H54 (cell line): ENCODE measurements at places on chromosomes 13 and 19.

DNA sequence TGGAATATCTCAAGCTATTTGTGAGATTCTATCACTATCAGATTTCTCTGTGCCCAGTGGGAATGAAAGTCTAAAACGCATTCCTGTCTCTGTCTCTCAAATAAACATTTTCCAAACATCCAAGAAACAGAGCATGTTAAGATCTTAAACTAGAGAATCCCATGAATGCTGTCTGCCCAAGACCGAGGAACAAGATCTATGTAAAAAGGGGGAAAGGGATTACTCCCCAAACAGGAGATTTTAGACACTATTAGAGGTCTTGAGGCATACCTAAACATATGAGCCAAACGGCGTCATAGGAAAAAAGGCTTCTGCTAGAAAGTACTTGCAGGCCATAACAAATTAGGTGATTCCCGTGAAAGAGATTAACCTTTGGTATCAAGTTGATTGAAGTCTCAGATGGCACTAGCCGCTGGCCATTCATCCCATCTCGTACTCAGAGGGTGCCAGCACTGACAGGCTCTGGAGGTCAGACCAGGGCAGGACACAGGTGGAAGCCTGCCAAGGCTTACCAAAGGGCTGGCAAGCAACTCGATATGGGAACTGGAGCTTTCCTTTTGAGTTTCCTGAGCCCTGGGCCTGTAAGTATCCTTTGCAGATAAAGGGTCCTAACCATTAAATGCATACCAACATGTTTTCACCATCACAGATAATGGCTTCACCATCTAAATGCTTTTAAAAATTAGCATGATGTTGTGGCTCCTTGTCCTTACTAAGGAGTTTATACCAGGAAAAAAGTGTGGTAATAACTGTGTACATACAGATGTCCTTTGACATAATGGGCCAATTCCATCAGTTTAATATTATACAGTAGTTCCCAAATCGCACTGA lies 225.2 kb downstream of the FOXO1 start:
- peak; percentile 7 for DNase-seq

DNA sequence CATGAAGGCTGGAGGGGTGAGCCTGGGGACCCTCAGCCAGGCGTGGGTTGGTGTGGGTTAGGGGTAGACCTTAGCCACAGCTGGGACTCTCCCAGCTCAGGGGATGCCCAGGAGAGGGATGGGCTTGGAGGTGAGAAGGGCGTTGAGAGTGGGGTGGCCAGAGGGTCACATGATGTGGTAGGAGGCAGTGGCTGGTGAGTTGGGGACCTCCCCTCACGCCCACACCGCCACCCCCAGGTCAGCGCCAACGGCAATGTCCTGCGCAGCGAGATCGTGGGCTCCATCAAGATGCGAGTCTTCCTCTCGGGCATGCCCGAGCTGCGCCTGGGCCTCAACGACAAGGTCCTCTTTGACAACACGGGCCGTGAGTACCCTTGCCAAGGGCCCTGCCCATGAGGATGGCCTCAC lies 28.5 kb downstream of the AP1M1 start:
- no peak for DNase-seq

GRCh38 chr19:3899531-3900294 lies 19.2 kb downstream of the ATCAY start:
- no peak for DNase-seq

- no peak for DNase-seq
These were observed 359.4 kb downstream of the MZT1 start for GRCh38 chr13:72368031-72368430.

- DNase-seq = no peak
These were observed 51.3 kb downstream of the TEX29 start for GRCh38 chr13:111371720-111372119.

DNA sequence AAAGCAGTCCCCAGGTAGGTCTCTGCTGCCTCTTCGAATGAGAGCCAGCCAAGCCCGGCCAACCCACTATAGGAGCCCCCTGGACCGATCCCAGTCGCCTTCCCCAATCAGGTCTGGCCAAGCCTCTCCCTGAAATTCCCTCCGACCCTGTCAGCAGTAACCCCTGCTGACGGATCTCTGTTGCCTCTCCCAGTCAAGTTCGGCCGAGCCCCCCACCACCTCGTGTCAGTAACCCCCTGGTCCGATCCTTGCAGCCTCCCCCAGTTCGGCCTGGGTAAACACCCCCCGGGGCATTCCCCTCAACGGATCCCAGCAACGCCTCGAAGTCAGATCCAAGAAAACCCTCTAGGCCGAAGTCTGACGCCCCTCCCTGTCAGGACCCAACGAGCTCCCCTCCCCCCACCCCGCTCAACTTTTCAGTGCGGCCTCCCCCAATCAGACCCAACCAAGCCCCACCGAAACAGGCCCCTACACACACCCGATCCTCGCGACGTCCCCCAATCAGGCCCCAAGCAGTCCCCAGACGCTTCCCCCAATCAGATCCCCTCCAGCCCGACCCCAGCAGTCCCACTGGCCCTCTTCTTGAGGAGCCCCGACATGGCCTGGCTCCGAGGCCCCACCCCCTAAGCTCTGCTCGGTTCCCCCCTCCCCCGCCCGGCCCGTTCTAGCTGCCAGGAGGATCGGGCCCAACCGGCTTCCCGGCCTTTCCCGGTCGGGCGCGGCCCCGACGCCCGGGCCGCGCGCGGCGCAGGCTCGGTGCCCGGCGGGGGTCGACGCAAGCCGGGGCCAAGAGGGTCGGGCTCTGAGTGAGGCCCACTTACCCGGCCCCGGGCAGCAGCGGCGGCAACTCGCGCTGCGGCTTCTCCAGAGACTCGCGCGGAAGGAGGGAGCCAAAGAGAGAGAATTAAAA lies 1.8 kb downstream of the TNPO2 start:
- no peak for DNase-seq

DNA sequence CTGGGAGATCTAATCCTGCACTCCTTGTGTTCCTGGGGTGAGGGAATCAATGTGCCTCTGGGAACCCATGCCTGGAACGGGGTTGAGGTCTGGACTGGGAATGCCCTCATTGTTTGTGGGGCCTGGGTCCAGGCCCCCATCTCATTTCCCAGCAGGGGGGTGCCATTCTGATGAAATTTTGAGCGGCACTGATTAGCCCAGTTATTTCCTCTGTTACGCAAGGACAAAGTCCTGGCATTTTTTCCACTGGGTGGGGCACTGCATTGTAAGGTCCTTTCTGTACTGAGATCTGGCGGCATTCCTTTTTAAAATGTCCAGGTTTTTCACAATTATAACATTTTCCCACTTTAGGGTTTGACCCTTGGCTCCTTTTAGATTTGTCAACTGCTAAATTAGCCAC lies 14.8 kb downstream of the FPR3 start:
- no peak for DNase-seq

- DNase-seq = no peak
These were observed 3.2 kb downstream of the RASL11A start for GRCh38 chr13:27273658-27274425.

DNA sequence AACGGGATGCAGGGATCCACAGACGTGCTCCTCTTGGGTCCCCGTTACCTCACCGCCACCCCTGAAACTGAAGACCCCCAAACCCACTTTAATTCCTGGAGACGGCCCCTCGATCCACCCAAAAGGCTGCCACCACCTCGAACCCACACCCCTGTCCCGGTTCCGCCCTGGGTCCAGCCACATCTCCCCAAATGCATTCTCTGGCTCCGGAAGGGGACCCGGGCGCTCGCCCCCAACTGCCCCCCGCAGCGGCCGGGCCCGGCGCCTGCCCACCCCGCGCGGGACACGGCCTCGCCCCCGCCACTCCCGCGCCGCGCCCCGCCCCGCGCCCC lies 219 bp upstream of the FSTL3 start:
- DNase-seq = no peak

GRCh38 chr19:39133431-39134270 lies 8.1 kb downstream of the PAK4 start:
- DNase-seq = no peak

GRCh38 chr19:19031891-19032290 lies 1.4 kb downstream of the SUGP2 start:
- no peak for DNase-seq

GRCh38 chr13:23777575-23777870 lies 111.7 kb downstream of the MIPEP start:
- DNase-seq = no peak

DNA sequence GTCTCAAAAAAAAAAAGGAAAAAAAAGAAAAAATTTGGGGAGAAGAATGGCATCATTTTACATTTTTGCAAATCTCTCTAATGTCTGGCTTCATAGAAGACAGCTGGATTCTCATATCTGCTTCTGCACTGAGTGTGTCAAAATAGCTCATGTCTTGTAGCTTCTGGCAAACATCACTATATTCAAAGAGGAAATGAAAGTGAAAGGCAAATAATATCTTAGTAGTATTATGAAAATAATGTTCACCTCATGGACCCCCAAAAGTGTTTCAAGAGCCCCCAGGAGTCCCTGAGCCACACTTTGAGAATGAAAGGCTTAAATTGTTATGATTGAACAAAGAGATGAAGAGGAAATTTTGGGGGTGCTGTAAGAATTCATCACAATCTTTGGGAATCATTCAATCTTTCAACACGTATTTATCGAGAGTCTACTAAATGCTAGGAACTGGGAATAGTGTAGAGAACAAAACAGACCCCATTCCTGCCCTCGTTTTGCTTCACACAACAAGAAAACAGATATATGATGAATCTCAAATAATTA lies 1.2 kb upstream of the SLC6A16 start:
- DNase-seq = no peak

DNA sequence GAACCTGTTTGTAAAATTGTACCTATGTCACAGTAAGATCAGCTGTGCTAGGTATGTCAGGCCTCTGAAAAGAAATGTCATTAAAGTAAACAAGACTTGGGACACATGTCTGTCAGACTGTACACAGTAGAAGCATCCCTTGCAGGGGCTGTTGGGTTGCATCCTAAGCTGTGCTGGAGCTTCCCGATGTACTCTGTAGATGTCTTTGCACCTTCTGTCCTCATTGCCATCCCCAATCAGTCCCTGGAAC lies 48.7 kb upstream of the GPR183 start:
- DNase-seq = no peak

DNA sequence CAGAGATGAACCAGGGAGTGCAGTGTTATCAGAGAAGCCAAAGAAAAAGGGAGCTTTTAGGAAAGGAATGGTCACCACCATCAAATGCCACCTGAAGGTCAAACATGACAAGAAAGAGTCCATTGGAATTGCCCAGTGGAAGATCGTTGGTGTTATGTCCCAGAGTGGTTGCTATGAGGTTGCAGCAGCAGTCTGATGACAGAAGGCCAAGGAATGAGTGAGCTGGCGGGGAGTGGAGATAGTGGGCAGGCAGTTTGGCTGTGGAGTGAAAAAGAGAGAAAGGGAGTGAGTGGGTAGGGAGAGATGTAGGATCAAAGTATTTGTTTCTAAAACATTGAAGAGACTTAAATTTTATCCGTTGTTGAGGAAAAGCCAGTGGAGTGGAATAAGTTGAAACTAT lies 117.4 kb upstream of the WASF3 start:
- DNase-seq = no peak

DNA sequence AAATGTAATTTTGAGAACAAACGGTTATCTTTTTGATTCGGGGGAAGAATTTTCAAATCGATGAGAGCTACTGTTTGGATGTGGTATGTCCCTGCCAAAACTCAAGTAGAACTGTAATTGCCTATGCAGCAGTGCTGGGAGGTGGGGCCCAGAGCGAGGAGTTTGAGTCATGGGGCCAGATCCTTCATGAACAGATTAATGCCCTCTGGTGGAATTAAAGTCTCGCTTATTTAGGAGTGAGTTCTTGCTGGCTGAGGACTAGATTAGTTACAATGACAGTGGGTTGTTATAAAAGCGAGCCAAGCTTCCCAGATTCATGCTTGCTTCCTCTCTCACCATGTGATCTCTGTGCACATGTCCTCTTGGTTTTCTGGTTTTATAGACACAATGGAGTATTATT lies 11.8 kb upstream of the PRR20A start:
- no peak for DNase-seq

GRCh38 chr13:48624016-48624415 lies 29.7 kb upstream of the CYSLTR2 start:
- no peak for DNase-seq

- no peak for DNase-seq
These were observed 16.6 kb downstream of the DNAJC15 start for GRCh38 chr13:43039966-43040365.

DNA sequence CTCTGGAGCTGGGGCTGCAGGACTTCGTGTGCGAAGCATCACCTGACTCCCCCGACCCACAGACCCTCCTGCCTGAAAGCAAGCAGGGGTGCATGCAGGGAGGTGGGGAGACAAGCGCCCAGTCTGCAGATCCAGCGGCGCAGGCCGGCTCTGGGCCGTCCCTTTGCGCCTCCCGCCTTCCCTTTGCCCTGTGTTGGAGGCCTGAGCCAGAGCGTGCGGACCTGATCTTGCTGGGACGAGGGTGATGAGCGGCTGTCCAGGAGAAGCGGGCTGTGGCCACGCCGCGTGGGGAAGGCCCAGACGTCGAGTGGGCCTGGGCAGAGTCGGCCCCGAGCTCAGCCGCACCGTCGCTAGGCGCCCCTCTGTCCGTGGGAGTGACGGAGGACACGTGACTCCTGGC lies 5.3 kb upstream of the GRTP1 start:
- DNase-seq = no peak

GRCh38 chr13:51921790-51922740 lies 60.3 kb downstream of the CCDC70 start:
- DNase-seq = no peak

GRCh38 chr19:6076675-6077463 lies 33.4 kb downstream of the RFX2 start:
- peak; percentile 44 for DNase-seq

DNA sequence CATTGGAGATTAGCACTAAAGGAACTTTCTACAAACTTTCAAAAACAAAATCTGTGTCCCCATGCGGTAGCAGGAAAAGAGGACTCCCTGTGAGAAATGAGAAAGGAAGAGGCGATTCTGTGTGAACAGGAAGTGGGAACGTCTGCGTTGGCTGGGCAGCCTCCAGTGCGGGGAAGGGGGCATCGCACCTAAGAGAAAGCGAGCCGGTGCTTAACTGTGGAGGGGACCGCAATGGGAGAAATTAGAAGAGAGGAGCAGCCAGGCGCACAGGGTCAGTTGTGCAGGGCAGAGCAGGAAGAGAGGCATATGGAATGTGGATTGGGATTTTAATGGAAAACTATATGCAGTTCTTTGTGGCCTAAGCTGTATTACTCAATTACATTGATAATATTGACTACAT lies 77.4 kb upstream of the DOCK9 start:
- no peak for DNase-seq

- DNase-seq = no peak
These were observed 130.9 kb upstream of the SPACA7 start for GRCh38 chr13:112245179-112245724.

- no peak for DNase-seq
These were observed 5.7 kb downstream of the ZNF888 start for GRCh38 chr19:52917531-52917930.

DNA sequence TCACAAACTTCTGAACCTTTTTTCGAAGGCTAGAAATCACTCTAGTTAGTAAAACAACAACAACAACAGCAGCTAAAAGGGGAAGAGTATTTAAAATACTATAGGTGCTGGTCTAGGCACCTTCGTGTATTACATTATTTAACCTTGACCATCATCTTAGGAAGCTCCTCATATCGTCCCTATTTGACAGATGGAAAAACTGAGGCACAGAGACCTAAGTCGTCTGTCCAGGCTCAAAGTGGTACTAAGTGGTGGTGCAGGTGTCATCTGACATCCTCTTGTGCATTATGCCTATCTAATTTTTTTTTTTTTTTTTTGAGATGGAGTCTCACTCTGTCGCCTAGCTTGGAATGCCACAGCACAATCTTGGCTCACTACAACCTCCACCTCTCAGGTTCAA lies 29.1 kb downstream of the CATSPERD start:
- DNase-seq = no peak

GRCh38 chr19:55027472-55028337 lies 10.4 kb downstream of the GP6 start:
- DNase-seq = no peak
